Substantia nigra (tissue), 51 donors: ENCODE measurements at places on chromosomes 13 and 19.

GRCh38 chr19:54674021-54674617 is 11.3 kb downstream of the LILRB4 start:
- DNase-seq, result no peak

- no peak for DNase-seq
These were observed 9.8 kb downstream of the ZNF333 start for GRCh38 chr19:14699641-14700040.

DNA sequence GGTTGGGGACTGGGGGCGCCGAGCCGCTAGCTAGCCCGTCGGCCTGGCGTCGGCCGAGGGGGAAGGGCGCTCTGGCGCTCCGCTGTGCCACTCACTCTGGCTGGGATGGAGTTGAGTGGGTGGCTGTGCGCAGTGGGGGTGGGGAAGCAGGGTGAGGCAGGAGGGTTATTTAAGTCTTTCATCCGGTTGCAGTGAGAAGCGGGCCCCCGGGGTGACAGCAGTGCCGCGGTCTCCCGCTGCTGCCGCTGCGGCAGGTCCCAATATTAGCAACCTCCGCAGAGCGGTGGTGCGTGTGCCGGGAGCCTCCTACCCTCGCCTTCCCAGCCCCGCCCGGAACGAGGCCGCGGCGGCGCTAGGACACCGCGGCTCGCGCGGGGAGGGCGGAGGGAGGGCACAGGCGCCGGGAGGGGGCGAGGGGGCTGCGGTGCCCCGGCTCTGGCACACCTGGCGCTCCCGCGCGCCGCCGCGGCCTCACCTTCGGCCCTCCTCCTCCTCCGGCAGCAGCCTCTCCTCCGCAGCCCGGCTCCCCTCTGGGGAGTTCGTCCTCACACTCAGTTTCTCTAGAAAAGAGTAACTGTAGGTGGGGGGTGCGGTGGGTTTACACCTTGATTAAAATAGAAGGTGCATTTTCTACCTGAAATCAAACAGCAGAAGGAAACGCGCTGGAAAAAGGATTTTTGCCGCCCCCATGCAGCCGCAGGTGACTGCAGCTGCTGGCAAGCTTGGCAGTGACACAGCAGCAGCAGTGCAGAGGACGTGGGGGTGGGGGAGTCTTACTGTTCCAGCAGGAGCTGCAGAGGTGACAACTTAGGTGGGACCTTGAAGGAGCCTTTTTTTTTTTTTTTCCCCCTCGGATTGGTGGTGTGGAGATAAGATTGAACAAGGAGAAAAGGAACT is 4.5 kb downstream of the FGF9 start:
- no peak for DNase-seq

GRCh38 chr13:73482556-73482955 is 423.8 kb downstream of the KLF5 start:
- DNase-seq, result no peak

DNA sequence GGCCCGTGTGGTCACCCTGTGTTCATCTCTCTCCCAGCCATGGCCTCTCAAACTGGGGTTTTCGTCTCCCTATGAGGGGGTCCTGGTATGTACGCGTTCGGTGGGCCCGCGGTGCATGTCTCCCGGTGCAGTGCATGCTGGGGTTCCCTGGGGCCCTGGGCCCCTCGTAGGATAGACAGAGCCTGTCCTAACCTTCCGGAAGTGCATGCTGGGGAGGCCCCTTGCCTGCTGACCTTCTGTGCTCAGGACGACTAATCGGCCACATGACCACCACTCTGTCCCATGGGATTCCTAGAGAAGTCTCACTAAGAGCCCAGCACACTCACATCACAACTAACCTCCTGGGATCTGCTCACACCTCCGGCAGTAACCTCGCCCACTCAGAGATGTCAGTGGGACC is 4.9 kb upstream of the USE1 start:
- DNase-seq, result no peak

DNA sequence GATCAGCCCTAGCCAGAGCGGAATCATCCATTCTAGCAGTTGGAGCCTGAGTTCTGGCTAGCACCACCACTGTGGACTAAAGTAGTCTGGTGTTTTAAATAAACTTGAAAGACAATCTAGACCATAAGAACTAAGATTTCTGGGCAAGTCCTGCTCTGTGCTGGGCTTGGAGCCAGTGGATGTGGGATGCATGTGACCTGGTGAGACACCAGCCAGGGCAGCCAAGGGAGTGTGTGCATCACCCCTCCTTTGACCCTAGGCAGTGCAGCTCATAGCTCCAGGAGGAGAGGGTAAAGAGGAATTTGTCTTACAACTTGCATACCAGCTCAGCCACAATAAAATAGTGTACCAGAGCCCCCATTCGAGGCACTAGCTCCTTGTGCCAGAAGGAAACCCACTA is 21.0 kb downstream of the ITGBL1 start:
- peak; percentile 20 for DNase-seq

- DNase-seq, result no peak
These were observed 295.8 kb downstream of the NDFIP2 start for GRCh38 chr13:79776531-79777295.

DNA sequence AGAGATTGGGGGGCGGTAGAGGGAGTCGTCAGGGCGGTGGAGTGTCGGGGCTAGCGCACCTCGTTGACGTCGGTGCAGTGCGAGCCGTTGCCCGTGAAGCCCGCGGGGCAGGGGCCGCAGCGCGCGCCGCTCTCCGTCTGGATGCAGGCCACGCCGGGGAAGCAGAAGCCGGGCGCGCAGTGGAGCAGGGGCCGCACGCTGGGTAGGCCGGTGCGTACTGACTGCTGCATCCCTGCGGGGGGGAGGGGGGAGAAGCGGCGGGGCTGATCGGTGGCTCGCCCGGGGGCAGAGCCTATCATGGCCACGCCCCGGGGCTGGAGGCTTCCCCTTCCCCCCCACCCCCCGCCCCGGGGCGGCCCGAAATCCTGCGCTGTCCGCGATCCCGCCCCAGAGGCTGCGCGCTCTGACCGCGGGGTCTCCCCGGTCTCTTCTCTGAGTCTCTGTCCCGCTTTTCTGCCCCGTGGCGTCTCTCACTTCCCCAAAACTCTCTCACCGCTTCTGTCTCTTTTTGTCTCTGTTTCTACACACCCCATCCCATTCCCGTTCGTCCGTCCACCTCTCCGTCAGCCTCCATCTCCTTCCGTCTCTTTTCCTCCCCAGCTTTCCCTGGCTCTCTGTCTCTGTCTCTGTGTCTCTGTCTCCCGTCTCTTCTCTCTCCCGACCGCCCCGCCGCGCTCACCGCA is 1.1 kb downstream of the COMP start:
- no peak for DNase-seq
